Urinary bladder (tissue), 4 donors: ENCODE measurements at places on chromosomes 7 and 10. TPM values are rescaled to one million over a fixed set of nuclear protein-coding genes. Genes with fewer than 3 reads are reported as not detected.

Gene ANXA11
- total RNA-seq: 41.8 TPM

Gene TRPV5
- 0.26 TPM for total RNA-seq

Gene SFTPD
- not detected for total RNA-seq

GRCh38 chr10:109895848-109896247, 27.5 kb downstream of the XPNPEP1 start:
- no peak for DNase-seq

DNA sequence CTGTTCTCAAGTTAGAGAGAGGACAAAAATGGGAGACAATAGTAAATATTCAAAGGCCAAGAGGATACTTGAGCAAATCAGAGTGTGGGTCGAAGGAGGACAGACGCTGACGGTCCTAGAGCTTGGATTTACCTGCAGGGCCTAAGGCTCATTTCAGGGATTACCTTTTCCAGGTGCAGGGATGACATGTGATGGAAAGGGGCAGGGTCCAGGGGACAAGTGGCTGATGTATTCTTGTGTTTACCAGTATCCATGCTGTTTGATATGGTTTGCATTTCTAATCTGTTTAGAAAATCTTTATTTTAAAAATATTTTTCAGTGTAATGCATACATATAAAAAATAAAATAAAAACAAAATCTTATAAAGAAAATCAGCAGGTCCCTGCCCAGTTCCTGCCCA, 5.3 kb downstream of the GALNTL5 start:
- DNase-seq: no peak

- no peak for DNase-seq
Measured at GRCh38 chr7:140455743-140456142, 23.6 kb downstream of the MKRN1 start.

GRCh38 chr7:55065511-55066229, 46.9 kb downstream of the EGFR start:
- no peak for DNase-seq

DNA sequence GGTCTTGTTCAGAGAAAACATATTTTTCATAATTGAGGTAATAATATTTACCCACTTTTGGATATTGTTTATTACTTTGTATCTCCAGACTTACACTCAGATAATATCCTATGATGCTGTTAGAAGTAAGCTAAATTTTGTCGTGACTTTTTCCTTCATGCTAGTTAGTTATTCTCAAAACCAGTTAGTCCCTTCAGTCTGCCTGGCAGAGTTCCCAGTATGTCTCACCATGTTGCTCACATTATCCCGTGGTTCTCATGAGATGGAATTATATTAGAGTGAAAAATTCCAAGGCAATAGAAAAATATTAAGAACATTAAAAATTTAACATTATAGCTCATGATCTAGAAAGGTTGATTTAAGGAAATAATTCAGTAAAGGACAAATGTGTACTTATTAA, 81.5 kb upstream of the SMIM30 start:
- no peak for DNase-seq

- DNase-seq: no peak
Measured at GRCh38 chr7:49523870-49524269, 249.6 kb upstream of the VWC2 start.

DNA sequence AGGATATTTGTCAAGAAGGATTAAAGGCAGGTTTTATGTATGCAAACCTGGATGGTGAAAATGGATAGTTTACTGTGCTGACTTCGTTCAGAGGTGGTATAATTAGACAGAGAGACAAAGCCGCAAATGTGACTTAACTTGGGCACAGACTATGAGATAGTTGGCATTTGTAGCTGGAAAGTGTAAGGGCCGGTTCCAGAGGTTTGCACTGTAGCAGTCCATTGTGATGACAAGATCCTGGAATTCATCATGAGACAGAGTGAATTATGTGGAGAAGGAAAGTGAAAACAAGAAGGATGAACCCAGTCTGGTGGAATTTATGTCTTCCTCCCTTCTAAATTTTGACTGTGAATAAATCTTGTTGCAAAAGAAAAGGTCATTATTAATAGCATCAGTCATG, 139.0 kb downstream of the CNTNAP2 start:
- DNase-seq: no peak

GRCh38 chr7:120862987-120863590, 5.1 kb upstream of the TSPAN12 start:
- DNase-seq: no peak

- DNase-seq: no peak
Measured at GRCh38 chr7:83413831-83414230, 235.1 kb downstream of the SEMA3E start.

- DNase-seq: no peak
Measured at GRCh38 chr10:86972613-86973380, 4.5 kb downstream of the ADIRF start.

DNA sequence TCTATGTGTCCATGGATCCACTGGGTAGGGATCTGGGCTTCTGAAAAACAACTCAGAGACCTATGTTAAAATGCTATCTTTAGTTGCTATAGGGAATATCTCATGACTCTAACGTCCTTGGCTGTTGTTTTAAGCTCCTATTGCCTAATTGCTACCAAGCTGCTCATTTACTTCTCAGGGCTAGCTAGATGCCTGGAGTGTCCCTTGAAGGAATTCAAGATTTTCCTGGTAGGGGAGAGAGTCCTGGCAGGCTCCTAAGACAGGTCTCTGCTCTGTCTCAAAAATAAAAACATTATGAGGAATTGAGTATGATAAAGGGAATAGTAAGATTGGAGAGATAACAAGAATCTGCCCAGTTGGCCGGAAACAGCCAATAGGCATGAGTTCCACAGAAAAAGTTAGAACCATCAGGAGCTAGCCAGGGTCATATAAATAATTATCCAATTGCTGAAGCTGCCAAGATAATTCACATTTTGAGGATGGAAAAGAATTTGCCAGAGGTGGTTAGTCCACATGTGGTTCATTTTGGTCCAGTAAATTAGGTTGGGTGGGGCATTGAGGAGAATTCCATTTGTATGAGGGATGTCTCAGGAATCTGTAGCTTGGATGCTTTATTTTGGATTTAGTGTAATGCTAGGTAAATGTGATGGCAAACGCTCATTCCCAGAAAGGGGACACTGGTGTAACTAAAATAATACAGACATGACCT, 362.7 kb upstream of the VSTM2A start:
- no peak for DNase-seq

GRCh38 chr10:122374859-122375678, 561 bp downstream of the PLEKHA1 start:
- peak; percentile 3 for DNase-seq

DNA sequence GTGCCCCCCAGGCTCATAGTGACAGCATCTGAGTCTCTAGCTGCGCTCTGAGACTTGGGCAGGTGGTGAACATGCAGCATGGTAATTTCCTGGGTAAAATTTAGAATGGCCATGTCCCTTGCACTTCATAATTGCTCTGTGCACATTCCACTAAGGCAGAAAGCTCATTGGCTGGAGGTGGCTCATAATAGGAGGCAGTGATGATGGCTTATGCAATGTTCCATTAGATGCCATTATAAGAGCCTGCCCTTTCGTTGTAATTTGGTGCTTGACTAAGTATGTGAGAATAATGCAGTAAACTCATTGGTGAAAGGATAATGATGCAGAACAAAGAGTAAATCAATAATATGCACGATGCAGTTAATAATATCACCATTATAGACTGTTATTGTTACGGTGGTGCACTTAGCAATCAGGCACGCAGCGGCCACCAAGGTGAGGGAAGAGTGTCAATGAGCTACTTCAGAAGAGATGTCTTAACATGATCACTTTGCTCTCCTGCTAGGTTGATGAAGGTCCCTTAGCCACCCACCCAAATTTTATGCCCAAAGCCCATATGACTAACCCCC, 545.9 kb downstream of the KCNMA1 start:
- DNase-seq: no peak

- peak; percentile 70 for DNase-seq
Measured at GRCh38 chr7:25069900-25070443, 55.1 kb downstream of the CYCS start.

DNA sequence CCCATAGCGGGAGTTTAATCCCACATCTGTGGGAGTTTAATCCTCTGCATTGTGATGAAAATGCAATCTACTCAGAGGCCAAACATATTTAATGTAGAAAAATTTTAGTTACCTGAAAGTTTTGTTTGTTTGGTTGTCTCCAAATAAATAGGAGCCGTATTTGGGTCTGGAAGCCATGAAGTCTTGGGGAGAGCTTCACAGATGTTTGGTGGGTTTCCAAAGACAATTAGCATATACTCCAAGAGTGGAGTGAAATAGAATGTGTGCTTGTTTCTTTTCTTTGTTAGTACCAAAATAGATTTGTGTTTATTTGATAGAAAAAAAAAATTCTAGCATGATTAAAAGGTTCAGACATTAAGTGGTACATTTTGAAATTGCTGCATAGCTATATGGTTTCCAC, 50.9 kb downstream of the ANK3 start:
- no peak for DNase-seq

DNA sequence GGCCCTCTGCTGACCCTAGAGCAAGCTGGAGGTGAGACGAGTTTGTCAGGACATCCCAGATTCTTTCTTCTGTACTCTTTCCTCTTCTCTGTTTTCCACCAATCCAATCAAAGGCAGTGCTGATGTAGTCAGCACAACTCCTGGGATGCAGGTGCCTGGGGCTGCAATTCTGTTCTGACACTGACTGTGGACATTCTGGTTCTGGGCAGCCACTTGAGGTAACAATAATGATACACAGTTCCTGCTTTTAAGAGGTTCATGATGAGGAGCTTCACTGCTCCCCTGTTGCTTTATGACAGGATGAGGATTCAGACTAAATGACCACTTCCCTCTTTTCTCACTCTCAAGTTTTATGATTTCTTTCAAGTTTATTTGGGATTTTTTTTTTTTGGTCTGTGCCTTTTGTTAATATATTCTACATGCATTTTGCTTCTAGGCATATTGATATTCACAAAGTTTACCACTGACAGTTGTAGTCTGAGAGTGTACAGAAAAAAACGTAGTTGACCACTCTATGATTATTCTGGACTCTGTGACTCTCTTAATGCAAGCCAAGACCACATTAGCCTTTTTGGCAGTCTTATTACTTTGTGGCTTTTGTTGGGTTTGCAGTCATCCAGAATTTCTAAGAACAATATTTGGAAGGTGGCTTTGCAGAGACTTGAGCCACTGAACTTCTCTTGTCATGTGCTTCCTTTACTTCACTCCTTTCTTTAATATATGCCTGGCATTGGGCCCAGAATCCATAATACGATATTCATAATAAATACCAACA, 247.6 kb downstream of the AUTS2 start:
- DNase-seq: no peak
